NCI-H187 treated with DMSO at 0.1 percent for 48 hours (cell line): ENCODE measurements at places on chromosomes 3 and 15.

- DNase-seq, result no peak
Measured at GRCh38 chr3:24713516-24713915, 218.9 kb upstream of the THRB start.

DNA sequence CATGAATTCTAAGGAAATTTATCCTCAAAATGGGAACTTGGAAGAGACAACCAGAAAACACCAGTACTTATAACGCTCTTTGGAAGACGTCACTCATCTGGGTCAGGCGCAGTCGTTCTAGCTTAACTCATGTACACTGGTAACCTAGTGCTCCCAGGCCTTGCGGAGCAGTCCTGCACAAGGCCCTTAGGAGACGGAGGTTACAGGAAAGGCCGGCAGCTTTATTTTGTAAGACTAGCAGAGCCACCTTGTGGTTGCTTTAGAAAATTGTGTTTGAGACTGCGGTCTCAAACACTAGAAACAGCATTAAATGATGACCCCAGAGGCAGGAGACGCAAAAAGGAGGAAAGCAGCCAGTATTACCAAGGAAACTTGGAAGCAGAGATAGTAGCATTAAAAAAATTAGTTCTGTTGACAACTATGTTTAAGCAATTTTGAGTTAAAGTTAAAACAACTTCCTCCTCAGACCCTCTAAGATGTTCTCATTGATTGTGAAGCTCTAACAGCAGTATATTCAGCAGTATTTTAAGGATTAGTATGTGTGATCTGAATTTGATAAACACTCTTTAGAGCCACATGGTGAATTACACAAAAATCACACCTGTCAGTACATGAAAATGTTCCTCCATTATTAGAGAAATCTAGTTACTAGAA is 141.9 kb upstream of the C2CD4B start:
- peak; percentile 23 for DNase-seq

DNA sequence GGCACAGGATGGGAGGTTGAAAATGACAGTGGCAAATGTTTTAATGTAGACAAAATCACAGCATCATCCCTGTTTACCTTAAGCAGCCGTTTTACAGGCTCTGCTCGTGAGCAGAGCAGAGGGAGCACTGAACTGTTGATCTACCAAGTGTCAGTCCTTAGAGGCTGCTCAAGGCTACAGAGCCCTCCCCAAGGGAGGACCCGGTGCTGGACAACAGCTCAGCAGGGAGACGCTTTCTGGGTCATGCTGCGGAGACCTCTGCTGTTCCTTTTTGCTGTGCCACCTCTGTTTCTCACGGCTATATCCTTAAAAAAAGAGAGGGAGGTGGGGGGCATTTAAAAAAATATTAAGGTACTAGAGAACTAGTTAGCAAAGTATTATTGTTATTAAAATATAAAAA is 400.2 kb downstream of the GABRB3 start:
- DNase-seq, result no peak

DNA sequence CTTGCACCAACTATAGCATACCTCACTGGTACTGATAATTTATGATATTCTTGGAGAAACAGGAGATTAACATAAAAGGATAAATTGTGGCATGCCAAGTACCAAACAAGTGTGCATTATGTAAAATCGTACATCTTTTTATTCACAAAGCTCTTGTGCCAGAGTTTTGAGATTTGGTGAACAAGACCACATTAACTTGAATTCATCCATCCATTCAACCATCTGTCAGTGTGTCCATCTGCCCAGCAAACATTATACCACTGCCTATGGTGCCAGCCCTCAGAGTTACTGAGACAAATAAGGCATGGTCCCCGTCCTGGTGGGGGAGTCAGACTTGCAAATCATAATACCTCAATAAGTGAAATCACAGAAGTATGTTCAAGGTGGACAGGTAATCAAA is 17.0 kb upstream of the NEO1 start:
- no peak for DNase-seq

DNA sequence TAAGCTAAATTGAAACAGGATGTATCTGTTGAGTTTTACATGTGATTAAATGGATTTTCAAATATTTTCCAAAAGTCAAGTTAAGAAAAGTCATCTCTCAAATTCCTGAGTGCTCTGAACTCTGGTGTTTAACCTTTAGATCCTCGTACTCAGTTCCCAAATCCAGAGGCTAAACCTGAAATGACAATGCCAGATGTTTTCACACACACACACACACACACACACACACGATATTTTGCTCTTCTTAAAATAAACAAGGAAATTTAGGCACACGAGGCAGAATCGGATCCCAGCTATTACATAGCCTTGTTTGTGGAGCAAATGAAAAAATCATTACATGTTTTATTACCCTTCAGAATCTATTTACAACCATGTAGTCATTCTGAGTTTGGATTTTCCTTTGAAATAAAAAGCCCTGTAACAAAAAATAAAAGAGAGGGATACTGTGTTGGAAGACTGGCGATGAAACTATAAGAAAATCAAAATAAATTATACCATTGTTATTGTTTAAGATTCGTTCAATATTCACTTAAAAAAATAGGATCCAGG is 20.6 kb upstream of the UBE2E1 start:
- DNase-seq, result no peak

DNA sequence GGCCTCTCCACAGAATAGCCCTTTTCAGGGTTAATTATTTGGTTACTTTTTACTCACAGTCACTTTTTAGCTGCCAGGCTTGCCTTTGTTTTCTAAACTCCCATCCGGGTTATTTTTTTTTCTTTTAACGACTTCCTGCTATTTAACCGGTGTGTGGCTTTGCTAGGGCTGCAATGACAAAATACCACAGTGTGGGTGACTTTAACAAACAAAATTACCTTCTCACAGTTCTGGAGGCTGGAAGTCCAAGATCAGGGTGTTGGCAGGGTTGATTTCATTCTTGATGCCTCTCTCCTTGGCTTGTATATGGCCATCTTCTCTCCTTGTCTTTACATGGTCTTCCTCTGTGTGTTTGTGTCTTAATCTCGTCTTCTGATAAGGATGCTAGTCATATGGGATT is 91.5 kb downstream of the IL1RAP start:
- no peak for DNase-seq

DNA sequence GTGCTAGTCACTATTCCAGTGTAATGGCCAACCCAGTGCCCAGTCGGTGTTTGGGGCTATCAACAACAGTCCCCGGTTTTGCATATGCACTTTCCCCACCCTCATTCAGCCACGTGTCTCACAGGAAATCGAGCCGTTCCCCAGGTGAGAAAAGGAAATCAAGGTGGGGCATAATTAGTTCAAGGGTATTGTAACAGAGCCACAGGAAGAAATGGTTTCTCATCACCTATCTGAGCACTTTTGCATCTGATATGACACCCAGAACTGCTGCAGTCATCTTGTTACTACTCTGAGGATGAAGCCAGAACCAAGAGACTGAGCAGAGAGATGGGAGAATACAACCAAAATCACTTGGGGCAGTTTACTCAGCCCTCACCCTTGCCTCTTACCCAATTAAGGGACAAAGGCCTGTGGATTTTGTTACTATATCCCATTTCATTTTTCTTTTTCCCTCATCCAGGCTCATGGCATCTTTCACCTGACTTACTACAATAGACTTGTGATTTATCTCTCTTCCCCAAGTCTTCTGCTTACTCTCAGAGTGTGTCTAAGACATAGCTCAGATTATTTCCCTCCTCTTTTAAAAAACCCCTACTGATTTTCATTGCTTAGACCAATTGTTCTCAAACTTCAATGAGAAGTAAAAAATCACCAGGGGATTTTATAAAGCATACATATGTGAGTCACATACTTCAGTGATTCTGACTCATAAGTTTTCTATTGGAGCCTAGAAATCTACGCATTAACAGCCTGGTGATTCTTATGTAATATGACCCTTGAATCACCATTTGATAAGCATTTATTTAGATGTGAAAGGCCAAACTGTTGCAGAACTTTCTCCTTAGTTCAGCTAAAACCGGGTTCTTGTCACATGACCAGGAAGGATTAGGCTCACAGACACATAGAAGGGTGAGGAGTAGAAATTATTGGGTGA is 40.5 kb downstream of the TRAT1 start:
- no peak for DNase-seq

DNA sequence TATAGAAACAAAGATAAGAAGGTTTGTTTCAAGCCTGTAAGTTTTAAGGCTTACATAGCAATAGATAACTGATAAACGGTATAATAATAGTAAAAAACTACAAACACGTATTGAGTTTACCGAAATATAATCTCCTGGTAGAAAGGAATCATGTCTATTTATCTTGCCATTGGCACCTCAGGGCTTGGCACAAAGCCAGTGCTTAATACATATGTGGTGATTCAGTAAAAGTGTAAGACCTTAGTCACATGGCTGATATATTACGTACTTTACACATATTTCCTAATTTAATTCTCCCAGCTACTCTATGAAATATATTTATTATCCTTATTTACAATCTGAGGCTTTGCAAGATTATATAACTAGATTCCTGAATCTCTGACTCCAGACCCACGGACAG is 32.0 kb upstream of the SLCO3A1 start:
- no peak for DNase-seq

DNA sequence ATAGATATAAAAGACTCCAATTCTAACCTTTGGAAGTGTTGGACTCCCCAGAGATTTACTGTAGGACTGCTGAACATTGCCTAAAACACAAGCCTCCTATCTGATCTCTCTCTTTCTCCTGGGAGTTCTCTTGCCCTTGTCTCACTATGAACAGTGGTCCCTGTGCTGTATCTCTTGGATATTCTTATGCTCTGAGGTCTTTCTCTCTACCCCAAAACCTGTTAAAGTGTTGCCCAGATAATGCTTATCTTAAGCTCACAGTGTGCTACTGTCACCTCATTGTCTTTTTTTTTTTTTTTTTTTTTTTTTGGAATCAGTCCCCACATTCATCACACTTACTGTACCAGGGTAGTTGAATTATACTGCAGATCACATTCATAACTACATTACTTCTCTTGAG is 131.0 kb upstream of the CBLB start:
- DNase-seq, result no peak

DNA sequence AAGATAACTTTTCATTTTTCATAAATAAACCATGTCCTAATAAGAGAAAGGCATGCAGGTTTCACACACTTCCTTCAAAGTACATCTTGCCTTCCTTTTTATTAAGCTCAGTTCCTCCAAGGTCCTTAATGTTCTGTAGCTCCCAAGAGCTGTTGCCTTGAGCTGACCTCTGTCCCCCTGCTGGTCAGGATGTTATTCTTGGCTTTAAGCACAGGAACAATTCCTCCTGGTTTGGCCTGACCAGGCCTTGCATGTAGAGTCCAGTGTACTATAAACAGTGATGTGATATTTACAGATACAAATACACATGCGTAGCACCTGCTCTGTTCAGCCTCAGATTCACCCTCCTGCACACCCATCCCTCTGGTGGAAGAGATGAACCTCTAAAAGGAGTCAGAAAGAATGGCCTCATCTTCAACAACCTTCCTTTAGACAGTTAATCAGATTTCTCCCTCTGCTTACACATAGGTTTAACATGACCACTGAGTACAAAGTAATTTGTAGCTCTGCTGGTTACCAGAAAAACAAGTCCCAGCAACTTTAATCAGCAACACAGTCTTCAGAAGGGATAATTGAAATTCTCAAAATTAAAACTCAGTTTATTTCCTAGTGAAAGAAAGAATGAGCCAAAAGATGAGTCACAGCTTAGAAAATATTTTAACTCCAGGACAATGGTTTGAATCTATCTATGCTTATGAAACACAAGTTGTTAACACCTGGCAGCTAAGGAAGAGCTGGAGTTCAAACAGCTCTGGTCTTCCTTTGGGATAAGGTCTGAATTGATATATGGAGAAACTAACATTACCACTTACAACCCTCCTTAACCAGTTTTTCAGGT is 46.5 kb downstream of the PTPN9 start:
- no peak for DNase-seq

- DNase-seq, result no peak
Measured at GRCh38 chr3:82132210-82133069, 371.0 kb upstream of the GBE1 start.

DNA sequence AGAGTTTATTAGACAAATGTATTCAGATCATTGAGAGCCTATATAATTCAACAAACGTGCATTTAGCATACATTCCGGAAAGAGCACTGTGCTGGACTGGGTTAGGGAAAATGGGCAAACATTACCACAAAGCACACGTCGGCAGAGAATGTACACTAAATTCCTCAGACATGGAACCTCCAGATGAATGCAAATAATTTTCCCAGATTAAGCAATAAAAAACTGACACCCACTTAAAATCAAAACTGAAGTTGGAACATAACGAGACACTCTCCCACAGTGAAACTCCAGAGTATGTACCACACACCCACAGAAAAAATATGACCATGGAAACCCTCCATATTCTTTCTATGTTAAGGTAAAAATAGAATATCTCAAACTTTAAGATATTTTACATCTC is 4.8 kb downstream of the SECISBP2L start:
- no peak for DNase-seq

GRCh38 chr15:73928971-73929627 is 2.8 kb downstream of the LOXL1 start:
- DNase-seq, result no peak

DNA sequence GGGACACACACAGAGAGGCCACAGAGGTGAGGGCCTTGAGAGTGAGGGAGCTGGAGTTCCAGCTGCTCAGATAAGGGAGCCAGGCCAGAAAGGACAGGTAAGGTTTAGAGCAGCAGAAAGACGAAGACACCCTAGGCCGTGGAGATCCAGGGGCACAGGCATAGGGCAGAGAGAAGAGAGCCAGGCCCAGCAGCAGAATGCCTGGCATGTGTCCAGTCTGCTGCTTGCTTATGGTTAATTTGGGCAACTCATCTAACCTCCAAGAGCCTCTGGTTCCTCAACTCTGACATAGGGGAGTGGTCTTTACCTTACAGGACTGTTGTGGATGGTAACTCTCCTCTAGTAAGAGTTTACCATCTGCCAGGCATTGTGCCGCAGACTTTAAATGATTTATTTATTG is 35.9 kb downstream of the STARD5 start:
- DNase-seq, result no peak

DNA sequence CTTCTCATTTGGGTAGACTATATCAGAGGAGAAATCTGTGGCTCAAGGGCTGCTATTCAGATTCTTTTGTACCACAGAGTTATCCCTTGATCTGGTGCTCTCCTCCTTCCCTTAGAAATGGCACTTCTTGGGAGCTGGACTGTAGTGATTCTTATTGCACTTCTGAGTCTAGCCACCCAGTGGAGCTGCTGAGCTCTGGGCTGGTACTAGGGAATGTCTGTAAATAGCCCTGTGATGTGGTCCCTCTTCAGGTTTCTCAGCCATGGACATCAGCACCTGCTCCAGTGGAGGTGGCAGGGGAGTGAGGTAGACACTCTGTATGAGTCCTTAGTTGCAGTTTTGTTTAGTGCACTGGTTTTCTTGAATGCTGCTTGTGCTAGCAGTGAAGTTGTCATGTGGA is 1292.6 kb downstream of the SI start:
- no peak for DNase-seq

GRCh38 chr3:172591876-172592771 is 68.9 kb upstream of the TNFSF10 start:
- no peak for DNase-seq

GRCh38 chr15:51917493-51917892 is 54.1 kb downstream of the LEO1 start:
- DNase-seq, result no peak
